ENCODE measurements at places on chromosomes 5 and 9.

DNA sequence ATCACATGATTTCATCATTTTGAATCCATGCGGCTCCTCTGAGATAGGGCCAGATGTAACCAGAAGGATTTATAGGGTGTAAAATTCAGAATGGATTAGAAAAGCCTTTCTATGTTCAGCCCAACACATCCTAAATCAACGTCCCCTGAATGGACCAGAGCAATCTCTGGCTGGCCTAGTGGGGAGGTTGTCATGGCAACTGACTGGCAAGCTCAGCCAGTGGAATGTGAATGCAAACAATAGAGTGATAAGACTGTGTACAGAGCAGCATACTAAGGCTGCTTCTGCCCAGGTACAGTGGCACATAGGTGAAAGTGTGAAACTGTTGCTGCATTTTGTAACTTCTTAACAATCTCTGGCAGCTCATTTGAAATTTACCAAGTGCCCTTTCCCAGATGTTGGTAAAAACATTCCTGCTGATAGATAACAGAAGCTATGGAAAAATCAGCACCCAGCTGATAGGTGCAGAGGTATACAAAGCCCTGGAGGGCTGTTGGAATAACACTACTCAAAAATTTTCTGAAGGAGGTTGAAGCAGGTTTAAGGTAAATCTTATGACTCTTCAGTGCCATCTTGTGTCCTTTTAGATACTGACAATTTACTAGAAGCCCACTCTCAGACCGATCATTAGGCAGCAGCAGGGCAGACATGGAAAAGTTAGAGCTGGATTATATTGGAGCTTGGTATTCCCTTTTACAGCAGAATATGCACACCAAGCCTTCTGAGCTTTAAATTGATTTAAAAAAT is 267.2 kb downstream of the RAB3C start:
- DNase-seq, result no peak

DNA sequence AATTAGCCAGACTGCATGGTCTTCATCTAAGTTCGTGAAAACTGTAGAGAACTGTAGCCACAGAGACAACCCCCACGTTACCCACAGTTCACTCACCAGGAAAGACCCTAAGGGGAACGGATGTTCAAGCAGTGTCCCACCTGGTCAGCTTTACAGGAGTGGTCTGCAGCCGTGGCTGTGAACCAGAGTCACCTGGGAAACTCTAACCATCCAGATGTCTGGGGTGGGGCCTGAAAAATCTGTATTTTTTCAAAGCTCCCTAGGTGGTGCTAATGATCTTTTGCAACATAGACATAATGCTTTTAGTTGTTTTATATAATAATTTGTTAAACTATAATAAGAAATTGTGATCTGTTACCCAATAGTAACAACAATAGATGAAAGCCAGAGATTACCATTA is 47.7 kb upstream of the ANGPTL2 start:
- no peak for DNase-seq

- DNase-seq, result no peak
Observed at GRCh38 chr5:124039410-124039809, 527.4 kb downstream of the CSNK1G3 start.

- DNase-seq, result no peak
Observed at GRCh38 chr5:52392321-52392720, 395.4 kb upstream of the ITGA1 start.

DNA sequence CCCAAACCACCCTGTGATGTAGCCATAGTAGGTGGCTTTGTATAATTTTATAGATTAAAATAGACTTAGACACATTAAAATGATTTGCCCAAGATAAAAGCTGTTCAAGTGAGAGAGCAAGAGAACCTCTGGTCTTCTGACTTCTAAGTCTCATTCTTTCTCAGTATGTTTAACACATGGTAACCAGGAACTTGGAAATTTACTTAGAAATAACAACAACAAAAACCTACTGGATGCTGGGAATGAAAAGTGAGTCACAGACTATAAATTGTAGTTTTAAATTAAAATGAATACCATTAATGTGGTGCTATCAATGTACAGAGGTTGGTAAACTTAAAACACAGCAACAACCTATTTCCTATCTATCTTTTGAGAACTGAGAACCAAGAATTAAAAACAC is 30.4 kb downstream of the HMGCR start:
- no peak for DNase-seq

DNA sequence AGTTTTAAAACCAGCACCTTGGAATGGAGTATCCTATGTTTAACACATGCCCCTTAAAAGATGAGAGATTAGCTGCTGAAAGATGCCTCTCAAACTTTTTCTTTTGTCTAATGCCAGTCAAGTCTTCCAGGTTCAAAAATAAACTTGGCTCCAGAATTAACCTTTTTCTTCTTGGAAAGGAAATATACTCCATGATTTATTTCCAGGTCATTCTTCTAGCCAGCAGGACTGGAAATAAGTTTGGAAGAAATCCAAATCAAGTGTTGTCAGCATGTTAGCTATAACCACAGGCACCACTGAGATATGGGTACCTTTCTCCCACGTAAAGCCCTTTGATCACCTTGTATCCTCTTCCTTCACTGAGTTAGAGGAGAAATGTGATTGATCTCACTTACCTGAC is 56.1 kb downstream of the NLN start:
- DNase-seq, result no peak
